ENCODE measurements at places on chromosomes 4 and X. TPM values are rescaled to one million over a fixed set of nuclear protein-coding genes. Genes with fewer than 3 reads are reported as not detected.

DIPK2B gene
- 266 TPM for total RNA-seq

RHOXF2B gene
- total RNA-seq: not detected

HSFX4 gene
- not detected for total RNA-seq

NPY1R gene
- total RNA-seq: 0.58 TPM

RBM46 gene
- not detected for total RNA-seq

GCNA gene
- 2.5 TPM for total RNA-seq

F8A2 gene
- not detected for total RNA-seq

UGT2A1 gene
- not detected for total RNA-seq

RTL3 gene
- 0.18 TPM for total RNA-seq

GYPB gene
- total RNA-seq: not detected

NR3C2 gene
- 5.2 TPM for total RNA-seq

MAGEB10 gene
- not detected for total RNA-seq

GPR82 gene
- total RNA-seq: not detected

SPOCK3 gene
- total RNA-seq: 2.0 TPM

POU3F4 gene
- total RNA-seq: not detected

MAD2L1 gene
- 6.2 TPM for total RNA-seq

REELD1 gene
- total RNA-seq: not detected

LUZP4 gene
- total RNA-seq: not detected

HTN1 gene
- not detected for total RNA-seq

MRPL1 gene
- 30.5 TPM for total RNA-seq

GSX2 gene
- not detected for total RNA-seq

DCHS2 gene
- total RNA-seq: not detected

GAGE1 gene
- total RNA-seq: not detected

PNMA6F gene
- total RNA-seq: not detected

GC gene
- not detected for total RNA-seq

PF4V1 gene
- total RNA-seq: not detected

HERC3 gene
- 9.1 TPM for total RNA-seq

PCDH10 gene
- total RNA-seq: 1.3 TPM

SULT1E1 gene
- not detected for total RNA-seq

SNCA gene
- total RNA-seq: 79.8 TPM

PRAF2 gene
- 14.1 TPM for total RNA-seq

SYN1 gene
- total RNA-seq: 0.88 TPM

DCAF4L1 gene
- not detected for total RNA-seq

POU4F2 gene
- total RNA-seq: not detected

HPSE gene
- total RNA-seq: 3.5 TPM

CLNK gene
- under 0.01 TPM for total RNA-seq
